ENCODE measurements at places on chromosomes 12 and 14.

- no peak for DNase-seq
Measured at GRCh38 chr12:50637870-50638481, 125.9 kb upstream of the ATF1 start.

DNA sequence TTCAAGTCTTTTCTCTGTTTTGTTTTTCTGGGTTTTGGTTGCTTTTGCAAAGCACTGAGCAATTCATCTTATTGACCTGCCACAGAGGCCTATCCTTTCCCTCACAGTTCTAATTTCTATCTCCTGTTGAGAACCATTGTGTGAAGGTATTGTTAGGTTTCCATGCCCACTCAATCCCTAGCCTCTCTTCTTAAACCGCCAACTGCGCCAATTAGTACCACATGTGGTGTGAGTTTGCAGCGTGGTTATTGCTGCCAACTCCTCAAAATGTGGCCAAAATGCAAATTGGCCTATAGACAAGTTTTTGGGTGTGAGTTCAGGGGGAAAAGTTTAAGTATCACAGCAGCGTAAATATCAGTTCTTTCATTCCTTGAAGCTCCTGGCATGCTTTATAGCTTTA lies 232.6 kb downstream of the FLRT2 start:
- DNase-seq = no peak

DNA sequence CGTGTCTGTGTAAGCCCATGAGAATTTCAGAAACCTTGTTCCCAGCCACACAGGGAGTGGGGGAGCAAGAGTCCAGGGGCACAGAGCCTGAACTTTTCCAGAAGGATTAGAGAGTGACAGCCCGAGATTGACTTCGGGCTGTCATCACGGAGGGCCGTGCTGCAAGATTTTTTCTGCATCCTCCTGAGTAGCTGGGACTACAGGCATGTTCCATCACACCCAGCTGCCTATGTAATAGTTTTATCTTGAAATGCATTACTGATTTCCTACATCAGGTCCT lies 14.4 kb downstream of the EVL start:
- no peak for DNase-seq

GRCh38 chr14:58667900-58668299 lies 30.1 kb downstream of the DACT1 start:
- no peak for DNase-seq

DNA sequence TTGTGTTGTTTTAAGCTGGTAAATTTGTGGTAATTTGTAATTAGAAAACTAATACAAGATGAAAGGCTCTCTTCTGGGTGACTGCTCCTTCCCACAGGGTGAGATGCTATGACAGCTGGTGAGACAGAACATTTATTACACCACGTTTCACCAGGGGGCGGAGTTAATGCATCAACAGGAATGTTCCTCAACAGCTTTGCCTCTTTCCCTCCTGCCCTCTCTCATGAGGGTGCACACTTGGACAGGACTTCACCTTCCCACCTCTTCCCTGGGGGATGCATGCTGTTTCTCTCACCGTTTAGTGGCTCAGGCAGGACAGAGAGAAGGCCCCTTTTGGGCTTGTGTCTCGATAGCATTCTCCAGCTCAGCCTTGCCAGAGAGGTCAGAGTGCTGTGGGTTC lies 13.4 kb upstream of the PPP1R1A start:
- no peak for DNase-seq

- no peak for DNase-seq
Measured at GRCh38 chr14:36520601-36521525, 831 bp upstream of the NKX2-1 start.

GRCh38 chr14:71638523-71639196 lies 293.6 kb upstream of the RGS6 start:
- DNase-seq = no peak

GRCh38 chr12:66024949-66025348 lies 105.6 kb downstream of the LLPH start:
- no peak for DNase-seq

GRCh38 chr12:12439636-12440035 lies 82.8 kb downstream of the BORCS5 start:
- peak; percentile 30 for DNase-seq

GRCh38 chr12:42396473-42397259 lies 70.7 kb downstream of the PPHLN1 start:
- no peak for DNase-seq

DNA sequence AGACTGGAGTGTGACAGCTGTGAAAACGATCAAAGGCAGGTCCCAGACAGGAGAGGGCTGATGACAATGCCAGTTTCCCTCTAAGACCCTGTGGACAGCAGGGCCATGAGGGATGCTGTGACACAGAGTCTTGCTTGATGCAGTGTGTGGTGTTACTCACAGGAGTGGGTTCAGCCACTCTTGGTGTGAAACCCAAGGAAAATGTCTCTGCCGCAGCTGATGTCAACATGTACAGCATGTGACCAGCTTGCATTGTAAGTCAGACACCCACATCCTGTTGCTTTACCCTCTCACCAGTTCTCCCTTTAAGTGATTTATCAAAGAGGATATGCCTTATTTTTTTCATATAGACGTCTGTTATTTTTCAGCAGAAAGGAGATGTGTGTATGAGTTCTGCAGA lies 268.6 kb downstream of the BTG1 start:
- DNase-seq = peak; percentile 88

- DNase-seq = no peak
Measured at GRCh38 chr12:50242751-50243191, 40.5 kb downstream of the LIMA1 start.

GRCh38 chr12:121145221-121145620 lies 12.5 kb downstream of the P2RX7 start:
- DNase-seq = no peak

DNA sequence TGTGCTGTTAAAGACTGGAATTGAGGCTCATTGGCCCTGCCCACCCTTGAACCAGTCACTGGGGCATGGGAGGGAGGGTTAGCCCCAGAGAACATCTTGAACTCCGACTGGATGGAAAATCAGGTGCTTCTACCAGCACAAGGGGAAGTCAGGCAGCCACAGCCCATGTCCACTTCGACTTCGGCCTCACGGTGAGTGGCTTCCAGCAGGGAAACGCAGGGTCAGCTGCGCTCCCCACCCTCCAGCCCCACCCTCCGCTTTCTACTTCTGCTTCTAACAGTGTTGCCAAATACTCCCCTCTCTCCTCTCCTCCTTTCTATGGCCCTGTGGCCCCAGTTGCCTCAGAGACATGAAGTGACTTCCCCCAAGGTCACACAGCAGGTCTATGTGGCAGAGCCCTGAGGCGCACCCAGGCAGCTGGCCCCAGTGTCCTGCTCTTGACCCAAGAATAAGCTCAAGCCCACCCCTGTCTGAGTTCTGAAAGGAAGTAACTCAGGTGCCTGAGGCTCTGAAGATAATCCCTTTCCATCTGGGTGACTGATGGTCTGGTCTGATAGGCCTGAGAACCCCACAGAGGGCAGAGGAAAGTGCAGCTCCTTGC lies 11.9 kb upstream of the SH2B3 start:
- DNase-seq = no peak

DNA sequence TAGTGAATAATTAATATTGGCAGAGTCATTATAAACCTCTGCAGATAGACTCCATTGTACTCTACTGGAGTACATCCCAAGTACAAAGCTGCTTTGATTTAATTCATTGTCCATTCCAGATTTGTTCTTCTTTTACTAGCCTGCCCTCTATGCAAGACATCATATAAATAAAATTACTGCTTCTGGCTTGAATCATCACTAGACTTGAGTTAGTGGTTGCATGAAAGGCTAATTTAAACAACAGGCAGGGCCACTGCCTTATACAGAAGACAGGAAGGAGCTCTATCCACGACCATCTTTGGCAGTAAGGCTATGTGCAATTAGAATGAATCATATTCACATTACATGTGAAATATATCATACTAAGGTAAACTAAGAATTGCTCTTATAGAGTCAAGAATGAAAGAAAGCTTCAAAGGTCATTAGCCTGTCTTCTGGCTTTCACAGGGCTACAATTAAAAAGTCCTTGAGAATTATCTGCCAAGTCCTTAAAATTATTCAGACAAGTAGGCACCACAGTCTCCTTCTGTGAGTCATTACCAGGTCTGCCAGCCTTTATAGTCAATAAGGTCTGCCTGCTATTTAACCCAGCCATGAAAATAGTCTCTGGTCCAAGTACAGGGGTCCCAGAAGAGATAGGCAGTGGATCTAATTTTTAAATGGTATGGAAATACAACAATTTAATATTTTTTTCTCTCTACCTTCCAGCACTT lies 631.8 kb downstream of the TMTC2 start:
- DNase-seq = no peak

DNA sequence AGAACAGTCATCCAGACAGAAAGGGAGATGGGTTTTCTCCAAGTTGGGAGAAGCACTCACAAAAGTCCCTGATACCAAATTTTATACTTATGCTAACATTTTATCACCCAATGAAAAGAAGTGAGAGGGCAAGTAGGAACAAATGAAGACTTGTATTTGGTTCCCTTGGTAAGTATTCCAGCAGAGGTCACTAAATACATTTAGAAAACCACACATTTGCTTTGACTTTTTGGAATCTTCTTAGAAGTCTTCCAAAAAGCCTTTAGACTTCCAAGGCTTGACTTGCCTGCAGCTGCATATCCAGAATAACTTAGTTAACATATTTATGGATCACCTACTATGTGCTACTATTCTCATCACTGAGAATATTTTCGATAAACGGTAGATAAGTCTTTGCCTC lies 3.1 kb upstream of the GYS2 start:
- DNase-seq = no peak

DNA sequence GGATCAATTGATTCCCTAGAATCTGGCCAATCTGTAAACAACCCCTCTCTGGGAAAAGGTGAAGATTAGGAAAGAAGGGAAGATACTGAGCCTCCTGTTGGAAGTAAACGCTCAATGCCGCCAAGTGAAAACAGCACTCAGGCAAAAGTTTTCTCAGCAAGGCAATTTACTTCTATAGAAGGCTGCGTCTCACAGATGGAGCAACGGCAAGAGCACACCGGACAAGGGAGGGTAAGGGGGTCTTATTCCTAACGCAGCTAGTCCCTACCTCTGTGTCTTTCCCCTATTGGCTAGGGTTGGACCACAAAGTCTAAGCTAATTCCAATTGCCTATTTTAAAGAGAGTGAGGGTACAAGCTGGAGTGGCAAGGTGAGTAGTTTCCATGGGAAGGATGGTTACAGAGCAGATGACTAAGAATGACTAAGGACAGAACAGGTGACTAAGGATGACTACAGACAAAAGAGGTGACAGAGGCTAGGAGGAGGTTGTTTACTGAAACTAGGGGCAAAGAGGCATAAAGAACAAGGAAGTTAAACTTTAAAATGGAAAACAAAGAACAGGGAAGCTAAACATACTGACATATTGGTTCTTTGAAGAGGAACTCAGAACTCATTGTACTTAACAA lies 5.6 kb upstream of the TTC9 start:
- DNase-seq = no peak

DNA sequence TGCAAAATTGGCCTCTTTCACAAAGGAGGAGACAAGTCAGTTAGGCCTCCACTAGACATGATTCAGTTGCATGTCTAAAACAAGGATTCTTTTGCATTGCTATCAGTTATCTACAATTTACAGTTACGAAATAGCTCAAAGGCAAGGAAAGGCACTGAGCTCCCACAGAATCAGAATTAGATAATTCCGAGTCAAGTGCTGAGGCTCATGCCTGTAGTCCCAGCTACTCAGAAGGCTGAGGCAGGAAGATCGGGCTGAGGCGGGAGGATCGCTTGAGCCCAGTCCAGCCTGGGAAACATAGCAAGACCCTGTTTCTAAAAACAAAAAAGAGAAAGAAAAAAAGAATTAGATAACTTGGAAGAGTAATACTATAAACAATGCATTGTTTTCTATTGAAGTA lies 12.3 kb upstream of the RTRAF start:
- DNase-seq = no peak

DNA sequence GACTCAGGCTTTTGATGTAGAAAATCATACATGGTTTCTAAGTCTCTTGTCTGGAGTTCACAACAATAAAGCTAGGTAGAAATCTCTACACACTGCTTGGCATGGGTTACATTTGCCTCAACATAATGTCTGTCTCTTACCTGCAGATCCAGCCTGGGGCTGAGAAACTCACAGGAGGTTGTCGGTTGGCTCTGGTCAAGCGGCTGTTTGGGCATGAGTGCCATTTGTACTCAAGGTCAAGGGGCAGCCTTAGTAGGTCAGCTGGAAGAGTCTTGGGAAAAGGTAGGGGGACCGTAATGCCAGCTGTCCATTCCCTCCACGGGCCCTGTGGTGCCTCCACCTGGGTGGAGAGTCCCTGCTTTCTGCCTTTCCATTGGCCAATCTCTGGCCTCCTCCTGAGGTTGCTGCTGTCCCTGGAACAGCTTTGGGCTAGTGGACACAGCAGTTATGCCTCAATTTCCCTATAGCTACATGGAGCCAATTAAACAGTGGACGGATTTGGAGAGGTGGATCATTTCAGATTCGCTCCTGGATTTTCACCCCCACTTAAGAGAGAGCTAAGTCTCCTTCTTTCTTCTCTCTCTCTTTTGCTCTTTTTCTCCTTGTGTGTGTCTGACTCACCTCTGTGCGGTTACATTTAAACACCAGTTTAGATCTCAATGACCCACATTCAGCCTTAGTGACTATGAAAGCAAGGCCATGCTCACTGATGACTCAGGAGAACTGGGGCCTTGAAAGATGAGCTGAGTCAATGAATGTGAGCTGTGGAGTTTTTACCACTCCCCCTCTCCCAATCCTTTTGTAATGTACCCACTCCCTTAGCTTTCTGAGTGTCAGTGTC lies 132.8 kb upstream of the HIF1A start:
- no peak for DNase-seq

DNA sequence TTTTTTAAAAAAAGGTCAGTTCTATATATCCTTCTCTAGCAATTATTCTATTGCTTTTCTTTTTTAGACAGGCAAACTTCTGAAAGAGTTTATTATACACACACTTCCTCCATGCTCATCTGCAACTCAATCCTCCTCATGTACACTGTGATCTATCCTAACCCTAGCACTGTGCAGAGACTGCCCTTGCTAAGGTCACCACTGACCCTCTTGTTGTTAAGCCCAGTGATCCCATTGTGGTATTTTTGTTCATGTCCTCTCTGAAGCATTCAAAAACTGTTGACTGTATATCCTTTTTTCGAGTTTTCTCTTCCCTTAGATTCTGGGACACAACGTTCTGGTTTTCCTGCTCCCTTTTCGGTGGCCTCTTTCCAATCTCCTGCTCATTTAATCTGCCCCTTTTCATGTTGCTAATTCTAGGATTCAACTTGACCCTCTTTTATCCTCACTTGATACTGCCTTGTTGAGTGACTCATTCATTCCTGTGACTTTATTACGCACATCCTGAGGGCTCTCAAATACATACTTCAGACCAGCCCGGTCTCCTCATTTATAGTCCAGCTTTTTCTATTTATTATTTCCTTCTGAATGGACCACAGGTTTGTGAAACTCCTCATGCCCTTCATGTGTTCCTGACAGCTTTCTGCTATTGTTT lies 53.9 kb upstream of the PTPRB start:
- DNase-seq = no peak

GRCh38 chr12:113587720-113588119 lies 116.0 kb upstream of the LHX5 start:
- no peak for DNase-seq

DNA sequence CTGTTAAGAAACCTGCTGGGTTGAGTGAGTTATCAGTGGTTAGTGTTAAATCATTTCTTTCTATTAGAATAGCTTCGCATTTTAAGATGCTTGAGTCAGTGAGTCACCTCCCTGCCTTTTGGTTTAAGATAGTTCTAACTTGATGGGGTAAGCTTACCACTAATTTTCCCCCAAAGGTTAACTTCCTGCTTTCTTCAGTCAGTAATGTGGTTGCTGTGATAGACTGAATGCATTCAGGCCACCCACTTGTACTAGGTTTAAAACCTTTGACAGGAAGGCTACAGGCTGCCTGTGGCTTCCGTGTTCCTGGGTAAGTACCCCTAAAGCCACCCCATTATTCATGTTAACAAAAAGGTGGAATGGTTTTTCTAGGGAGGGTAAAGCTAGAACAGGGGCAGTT lies 25.3 kb downstream of the CLEC2A start:
- DNase-seq = peak; percentile 26

Measured in T-cell (primary cell).